ENCODE measurements at places on chromosomes 3 and 15. TPM values are rescaled to one million over a fixed set of nuclear protein-coding genes. Genes with fewer than 3 reads are reported as not detected.

POMGNT2 gene
- total RNA-seq: 8.3 TPM

LRRC15 gene
- total RNA-seq: 0.22 TPM

CNTN3 gene
- total RNA-seq: 2.6 TPM

TRH gene
- total RNA-seq: not detected

ABI3BP gene
- 1.4 TPM for total RNA-seq

ZNF660 gene
- 1.7 TPM for total RNA-seq

ECE2 gene
- not detected for total RNA-seq

PLSCR5 gene
- not detected for total RNA-seq

FAM3D gene
- total RNA-seq: not detected

TTC23 gene
- total RNA-seq: 27.8 TPM

QARS1 gene
- total RNA-seq: 408 TPM

C3orf20 gene
- under 0.01 TPM for total RNA-seq

CEP19 gene
- 1.6 TPM for total RNA-seq

LSMEM2 gene
- not detected for total RNA-seq

KLHL40 gene
- total RNA-seq: not detected

TIMMDC1 gene
- total RNA-seq: 51.9 TPM

CCDC80 gene
- total RNA-seq: 39.5 TPM

WNT5A gene
- total RNA-seq: 128 TPM

CP gene
- total RNA-seq: not detected

IGSF10 gene
- total RNA-seq: 0.14 TPM

DPH6 gene
- 16.0 TPM for total RNA-seq

DNAH12 gene
- total RNA-seq: 0.14 TPM

LOXL1 gene
- total RNA-seq: 100 TPM

TBL1XR1 gene
- 84.7 TPM for total RNA-seq

BBS4 gene
- total RNA-seq: 34.8 TPM

GREM1 gene
- 264 TPM for total RNA-seq

SPPL2A gene
- 86.9 TPM for total RNA-seq

TIGIT gene
- not detected for total RNA-seq

GUCA1C gene
- not detected for total RNA-seq

Measured in placental pericyte (primary cell).